Suprapubic skin (tissue), 4 donors: ENCODE measurements at places on chromosomes 3 and 15. TPM values are rescaled to one million over a fixed set of nuclear protein-coding genes. Genes with fewer than 3 reads are reported as not detected.

DNA sequence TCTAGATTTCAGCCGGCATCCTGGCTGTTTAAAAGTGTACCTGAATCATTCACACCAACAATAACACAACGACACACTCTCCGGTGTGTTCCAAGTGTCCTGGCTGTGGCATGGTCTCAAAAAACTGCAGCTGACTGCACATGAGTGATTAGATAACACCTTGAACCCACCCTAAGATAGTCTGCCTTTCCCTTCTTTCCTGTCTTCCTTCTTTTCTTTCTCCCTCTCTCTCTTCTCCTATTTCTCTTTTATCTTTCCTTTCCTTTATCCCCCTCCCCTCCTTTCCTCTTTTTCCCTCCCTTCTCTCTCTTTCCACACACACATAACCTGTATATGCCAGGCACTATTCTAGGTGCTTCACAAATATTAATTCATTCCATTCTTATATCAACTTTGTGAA lies 1.2 kb upstream of the FAH start:
- H3K4me3 ChIP-seq: no peak overlapping the region
- DNase-seq: no peak
- H3K27ac ChIP-seq: no peak overlapping the region
- H3K27me3 ChIP-seq: no peaks in the 10 kb centered on the region
- peaks cover 13% of the 10 kb centered on the region for H3K4me1 ChIP-seq

DNA sequence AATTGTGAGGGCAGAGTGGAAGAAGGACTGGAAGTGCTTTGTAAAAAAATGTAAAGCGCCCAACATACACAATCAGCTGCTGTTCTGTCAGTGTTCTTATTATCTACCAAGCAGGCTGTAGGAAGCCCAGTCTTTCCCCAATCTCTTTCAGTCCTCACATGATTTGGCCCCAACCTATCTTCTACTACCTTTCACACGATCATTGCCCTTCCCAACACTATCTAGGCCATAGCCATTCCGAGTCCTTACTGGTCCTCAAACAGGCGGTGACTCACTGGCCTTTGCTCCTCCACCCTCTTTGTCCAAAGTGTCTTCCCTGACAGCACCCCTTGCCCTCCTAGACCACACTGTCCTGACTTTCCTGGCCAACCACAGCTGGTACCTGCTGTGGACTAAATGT lies 861 bp upstream of the RFT1 start:
- H3K4me3 ChIP-seq: peak overlapping the region; percentile 84
- peaks cover 28% of the 10 kb centered on the region for H3K4me1 ChIP-seq
- H3K27me3 ChIP-seq: no peaks in the 10 kb centered on the region
- peaks cover under 1% of the 10 kb centered on the region for H3K36me3 ChIP-seq

GRCh38 chr3:72145506-72146380 lies 360.8 kb upstream of the PROK2 start:
- H3K4me3 ChIP-seq: no peak overlapping the region
- peaks cover 9% of the 10 kb centered on the region for H3K4me1 ChIP-seq
- no peak for DNase-seq
- no peaks in the 10 kb centered on the region for H3K27me3 ChIP-seq
- no peak overlapping the region for H3K27ac ChIP-seq
- no peaks in the 10 kb centered on the region for H3K36me3 ChIP-seq

- no peak for DNase-seq
- no peaks in the 10 kb centered on the region for H3K36me3 ChIP-seq
- H3K4me1 ChIP-seq: no peaks in the 10 kb centered on the region
- H3K27me3 ChIP-seq: no peaks in the 10 kb centered on the region
- no peak overlapping the region for H3K4me3 ChIP-seq
- no peak overlapping the region for H3K27ac ChIP-seq
Observed at GRCh38 chr15:76678766-76679165, 226.4 kb downstream of the SCAPER start.

DNA sequence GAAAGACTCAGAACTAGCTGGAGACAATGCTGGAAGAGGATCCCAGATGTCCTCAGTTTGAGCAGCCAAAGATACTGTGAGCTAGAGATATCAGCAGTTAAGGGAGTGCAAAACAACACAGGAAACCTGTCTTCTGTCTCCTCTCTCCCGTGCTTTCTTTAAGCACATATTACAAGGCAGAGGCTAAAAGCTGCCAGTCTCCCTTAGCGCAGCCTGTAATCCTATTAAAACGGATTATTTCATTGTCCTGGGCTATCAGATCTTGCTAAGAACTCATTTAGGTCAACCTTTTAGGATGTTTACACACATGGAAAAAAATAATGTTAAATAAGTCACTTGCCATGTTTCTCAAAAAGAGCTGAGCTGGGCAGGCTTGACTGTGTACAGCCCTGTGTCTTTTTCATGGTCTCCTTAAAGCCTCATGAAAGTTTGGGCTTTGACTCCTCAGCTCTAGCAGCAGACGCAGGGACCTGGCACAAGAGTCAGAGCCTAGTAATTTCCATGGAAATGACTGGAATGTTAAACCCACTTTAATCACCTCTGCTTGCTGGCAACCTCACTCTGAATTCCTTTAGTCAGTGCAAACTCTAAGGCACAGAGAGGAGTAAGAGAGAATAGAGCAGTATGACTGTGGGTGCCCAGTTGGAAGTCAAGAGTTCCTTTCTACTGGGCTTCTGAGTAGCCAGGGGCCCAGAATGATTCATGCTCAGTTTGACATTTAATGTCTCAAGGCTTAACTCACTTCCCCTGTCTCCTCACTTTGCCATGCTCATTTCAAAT lies 491.9 kb downstream of the NTRK3 start:
- H3K27ac ChIP-seq: no peak overlapping the region
- no peak for DNase-seq
- H3K36me3 ChIP-seq: no peaks in the 10 kb centered on the region
- H3K27me3 ChIP-seq: no peaks in the 10 kb centered on the region
- H3K4me3 ChIP-seq: no peak overlapping the region

- no peak for DNase-seq
- no peaks in the 10 kb centered on the region for H3K36me3 ChIP-seq
- peaks cover 54% of the 10 kb centered on the region for H3K4me1 ChIP-seq
- no peak overlapping the region for H3K4me3 ChIP-seq
- no peaks in the 10 kb centered on the region for H3K27me3 ChIP-seq
Observed at GRCh38 chr15:101240358-101240757, 11.5 kb downstream of the CHSY1 start.

CFAP161 gene
- not detected for total RNA-seq

- no peak overlapping the region for H3K4me3 ChIP-seq
- DNase-seq: no peak
- no peaks in the 10 kb centered on the region for H3K27me3 ChIP-seq
- peaks cover 12% of the 10 kb centered on the region for H3K4me1 ChIP-seq
- no peaks in the 10 kb centered on the region for H3K36me3 ChIP-seq
- no peak overlapping the region for H3K27ac ChIP-seq
Observed at GRCh38 chr15:39127925-39128617, 452.8 kb upstream of the THBS1 start.

DNA sequence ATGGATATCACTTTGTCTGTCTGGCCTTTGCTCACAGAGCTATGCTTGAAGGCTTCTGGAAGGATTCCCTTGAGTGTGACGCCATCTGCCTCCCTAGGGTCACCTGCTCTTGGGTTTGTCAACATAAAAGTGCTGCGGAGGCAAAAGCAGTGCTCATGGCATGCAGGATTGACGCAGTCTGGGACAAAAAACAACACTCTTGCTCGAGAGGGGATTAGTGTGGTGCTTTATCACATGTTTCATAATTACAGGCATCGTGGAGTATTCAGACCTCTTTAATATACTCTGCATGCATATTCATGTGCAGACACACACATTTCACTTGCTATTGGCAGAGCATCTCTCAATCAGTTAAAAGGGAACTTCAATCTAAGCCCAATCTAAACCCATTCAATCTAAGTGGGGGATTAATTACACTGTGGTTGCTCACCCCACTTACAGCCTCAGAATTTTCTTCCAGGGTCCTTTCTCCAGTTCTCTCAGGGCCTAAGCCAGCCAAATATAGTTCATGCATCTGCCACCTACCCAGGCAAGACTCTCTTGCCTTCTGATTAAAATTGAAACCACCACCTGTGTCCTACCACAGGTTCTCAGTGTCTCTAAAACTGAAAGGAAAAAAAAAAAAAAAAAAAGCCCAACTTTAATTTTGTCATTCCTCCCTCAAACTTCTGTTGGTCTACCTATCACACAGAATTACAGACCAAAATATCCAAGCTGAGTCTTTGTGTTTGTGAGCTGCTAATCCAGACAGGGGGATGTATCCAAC lies 75.6 kb downstream of the BFSP2 start:
- H3K36me3 ChIP-seq: no peaks in the 10 kb centered on the region
- H3K27ac ChIP-seq: peak overlapping the region; percentile 83
- H3K4me1 ChIP-seq: peaks cover 35% of the 10 kb centered on the region
- DNase-seq: no peak
- H3K4me3 ChIP-seq: no peak overlapping the region
- H3K27me3 ChIP-seq: no peaks in the 10 kb centered on the region

DNA sequence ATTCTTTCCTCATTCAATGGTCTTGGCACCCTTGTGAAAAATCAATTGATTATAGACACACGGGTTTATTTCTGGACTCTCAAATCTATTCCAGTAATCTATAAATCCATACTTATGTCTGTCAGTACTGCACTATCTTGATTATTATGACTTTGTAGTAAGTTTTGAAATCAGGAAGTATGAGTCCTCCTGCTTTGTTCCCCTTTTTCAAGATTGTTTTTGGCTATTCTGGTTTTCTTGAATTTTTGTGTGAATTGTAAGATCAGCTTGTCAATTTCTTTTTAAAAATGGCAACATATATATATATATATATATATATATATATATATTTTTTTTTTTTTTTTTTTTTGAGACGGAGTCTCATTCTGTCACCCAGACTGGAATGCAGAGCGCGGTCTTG lies 32.3 kb upstream of the CFAP20DC start:
- H3K36me3 ChIP-seq: no peaks in the 10 kb centered on the region
- H3K27me3 ChIP-seq: no peaks in the 10 kb centered on the region
- no peak overlapping the region for H3K27ac ChIP-seq
- no peak for DNase-seq

- no peaks in the 10 kb centered on the region for H3K4me1 ChIP-seq
- no peaks in the 10 kb centered on the region for H3K27me3 ChIP-seq
- no peak overlapping the region for H3K4me3 ChIP-seq
Observed at GRCh38 chr15:38247336-38247735, 5.3 kb upstream of the SPRED1 start.

- peaks cover 73% of the 10 kb centered on the region for H3K4me1 ChIP-seq
- H3K36me3 ChIP-seq: no peaks in the 10 kb centered on the region
- H3K4me3 ChIP-seq: no peak overlapping the region
Observed at GRCh38 chr15:68638953-68639515, 60.2 kb downstream of the CORO2B start.

TEX9 gene
- total RNA-seq: 6.5 TPM

GRCh38 chr15:89472785-89473256 lies 23.6 kb downstream of the RHCG start:
- no peak overlapping the region for H3K27ac ChIP-seq
- H3K4me1 ChIP-seq: no peaks in the 10 kb centered on the region
- H3K4me3 ChIP-seq: no peak overlapping the region
- no peaks in the 10 kb centered on the region for H3K36me3 ChIP-seq

GRCh38 chr3:106629215-106629832 lies 747.9 kb upstream of the CCDC54 start:
- H3K27me3 ChIP-seq: no peaks in the 10 kb centered on the region
- H3K36me3 ChIP-seq: no peaks in the 10 kb centered on the region
- H3K4me1 ChIP-seq: no peaks in the 10 kb centered on the region
- DNase-seq: no peak
- H3K27ac ChIP-seq: no peak overlapping the region

GRCh38 chr15:44029003-44029402 lies 166.1 kb downstream of the FRMD5 start:
- DNase-seq: no peak
- H3K27me3 ChIP-seq: no peaks in the 10 kb centered on the region
- H3K36me3 ChIP-seq: no peaks in the 10 kb centered on the region
- no peak overlapping the region for H3K4me3 ChIP-seq
- peaks cover 11% of the 10 kb centered on the region for H3K4me1 ChIP-seq

GRCh38 chr3:14902719-14903118 lies 44.7 kb upstream of the NR2C2 start:
- H3K4me1 ChIP-seq: peaks cover 6% of the 10 kb centered on the region
- no peak overlapping the region for H3K4me3 ChIP-seq
- peaks cover 8% of the 10 kb centered on the region for H3K36me3 ChIP-seq
- no peak overlapping the region for H3K27ac ChIP-seq
- no peak for DNase-seq
- H3K27me3 ChIP-seq: no peaks in the 10 kb centered on the region

DNA sequence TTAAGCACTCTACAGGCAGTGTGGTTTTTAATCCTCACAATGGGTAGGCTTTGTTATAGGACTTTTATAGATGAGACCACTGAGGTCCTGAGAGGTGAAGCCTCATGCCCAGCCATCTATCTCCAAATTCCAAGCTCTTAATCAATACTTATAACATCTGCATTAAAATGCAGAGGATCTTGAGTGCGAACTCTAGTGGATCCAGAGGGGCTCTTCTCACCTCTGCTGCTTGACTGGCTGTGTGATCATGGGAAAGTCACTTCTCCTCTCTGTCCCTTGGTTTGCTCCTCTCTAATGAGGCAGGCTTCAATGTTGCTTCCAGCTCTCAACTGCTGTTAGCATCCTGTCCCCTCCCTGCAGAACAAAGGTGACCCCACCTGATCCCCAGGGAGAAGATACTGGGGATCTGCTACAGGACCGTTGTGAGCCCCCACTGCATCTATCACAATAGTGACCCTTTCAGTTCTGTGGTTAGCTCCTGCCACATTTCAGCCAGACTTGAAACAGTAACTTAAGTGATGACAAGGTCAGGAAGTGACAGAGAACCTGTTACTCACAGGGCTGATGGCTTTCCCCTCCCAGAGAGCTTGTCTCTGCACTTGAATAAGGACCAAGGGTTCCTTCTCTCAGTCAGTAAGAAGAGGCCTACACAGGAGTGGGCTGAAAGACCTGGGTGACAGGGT lies 1.3 kb downstream of the SLC27A2 start:
- H3K27me3 ChIP-seq: peaks cover 35% of the 10 kb centered on the region
- no peak overlapping the region for H3K27ac ChIP-seq
- peak overlapping the region; percentile 66 for H3K4me3 ChIP-seq
- H3K36me3 ChIP-seq: no peaks in the 10 kb centered on the region
- H3K4me1 ChIP-seq: peaks cover 14% of the 10 kb centered on the region

DNA sequence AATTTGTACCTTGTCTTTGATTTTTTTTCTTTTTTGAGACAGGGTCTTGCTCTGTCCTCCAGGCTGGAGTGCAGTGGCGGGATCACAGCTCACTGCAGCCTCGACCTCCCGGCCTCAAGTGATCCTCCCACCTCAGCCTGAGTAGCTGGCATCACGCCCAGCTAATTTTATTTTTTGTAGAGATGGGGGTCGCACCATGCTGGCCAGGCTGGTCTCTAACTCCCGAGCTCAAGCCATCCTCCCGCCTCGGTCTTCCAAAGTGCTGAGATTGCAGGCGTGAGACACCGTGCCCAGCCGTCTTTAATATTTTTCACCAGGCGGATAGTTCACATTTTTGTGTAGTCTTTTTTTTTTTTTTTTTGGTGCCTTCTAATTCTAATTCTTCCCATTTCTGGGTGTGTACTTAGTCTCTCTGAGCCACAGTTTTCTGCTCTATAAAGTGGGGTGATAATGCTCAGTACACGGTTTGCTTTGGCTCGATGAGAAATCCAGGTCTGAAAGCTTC lies 528 bp upstream of the TATDN2 start:
- H3K36me3 ChIP-seq: peaks cover 6% of the 10 kb centered on the region
- DNase-seq: no peak
- H3K27me3 ChIP-seq: no peaks in the 10 kb centered on the region

- no peaks in the 10 kb centered on the region for H3K27me3 ChIP-seq
- no peak overlapping the region for H3K27ac ChIP-seq
- peaks cover 19% of the 10 kb centered on the region for H3K36me3 ChIP-seq
- peaks cover 7% of the 10 kb centered on the region for H3K4me1 ChIP-seq
- DNase-seq: no peak
Observed at GRCh38 chr15:77201665-77202064, 130.8 kb upstream of the TSPAN3 start.

GRCh38 chr3:53109891-53110771 lies 20.1 kb downstream of the RFT1 start:
- peaks cover 11% of the 10 kb centered on the region for H3K4me1 ChIP-seq
- H3K4me3 ChIP-seq: no peak overlapping the region
- H3K27me3 ChIP-seq: no peaks in the 10 kb centered on the region
- peaks cover 24% of the 10 kb centered on the region for H3K36me3 ChIP-seq
- no peak overlapping the region for H3K27ac ChIP-seq

GOLGA8H gene
- total RNA-seq: not detected

CACNA2D3 gene
- 0.76 TPM for total RNA-seq
